ENCODE measurements at places on chromosomes 7 and 10.

DNA sequence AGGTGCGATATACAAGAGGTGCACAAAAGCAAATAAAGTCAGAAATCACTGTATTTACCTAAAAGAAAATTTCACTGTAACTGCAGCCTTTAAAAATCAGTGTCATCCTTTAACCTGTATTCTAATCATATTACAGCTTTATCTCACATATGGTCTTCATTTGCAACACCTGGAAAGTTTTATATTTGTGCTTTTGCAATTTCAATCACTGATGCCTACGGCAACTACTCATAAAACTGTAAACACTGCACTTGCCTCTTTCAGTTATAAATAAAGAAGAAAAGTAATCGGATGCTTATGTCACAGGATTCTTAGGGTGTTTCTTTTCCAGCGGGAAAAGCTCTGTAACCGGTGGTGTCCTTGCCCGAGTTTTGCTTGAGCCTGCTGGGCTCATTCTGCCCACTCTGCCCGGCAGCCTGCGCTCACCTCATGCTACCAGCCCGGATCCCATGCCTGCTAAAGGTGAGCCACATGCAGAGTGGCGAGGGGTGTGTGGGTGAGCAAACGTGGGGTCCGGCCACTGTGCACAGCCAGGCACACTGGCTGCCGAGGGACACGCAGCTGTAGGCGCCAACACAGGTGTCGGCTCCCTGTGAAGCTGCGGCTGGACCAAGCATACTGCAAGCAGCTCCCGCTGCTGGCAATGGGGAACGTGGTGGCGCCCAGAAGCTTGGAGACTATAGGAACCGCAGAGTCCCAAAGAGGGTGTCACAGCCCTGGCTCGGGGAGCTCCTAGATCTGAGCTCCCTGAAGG is 56.3 kb upstream of the ABCB5 start:
- DNase-seq = no peak

GRCh38 chr7:114627231-114627630 is 212.6 kb downstream of the FOXP2 start:
- no peak for DNase-seq

GRCh38 chr10:131001438-131001837 is 310.1 kb downstream of the TCERG1L start:
- no peak for DNase-seq

DNA sequence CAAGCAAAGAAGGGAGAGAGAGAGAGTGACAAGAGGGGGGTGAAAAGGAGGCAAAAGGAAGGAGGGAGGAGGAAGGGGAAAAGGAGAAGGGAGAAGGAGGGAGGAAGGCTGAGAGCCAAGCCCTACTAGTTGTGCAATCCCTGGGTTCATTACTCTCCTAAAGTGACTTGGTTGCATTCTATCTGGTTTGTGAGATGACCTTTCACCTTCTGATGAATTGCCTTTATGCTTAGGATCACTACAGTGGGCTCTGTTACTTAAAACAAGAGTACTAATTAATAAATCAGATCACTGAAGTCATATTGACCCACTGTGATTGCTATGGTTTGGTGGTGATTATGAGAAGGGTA is 144.9 kb downstream of the KIF20B start:
- no peak for DNase-seq

DNA sequence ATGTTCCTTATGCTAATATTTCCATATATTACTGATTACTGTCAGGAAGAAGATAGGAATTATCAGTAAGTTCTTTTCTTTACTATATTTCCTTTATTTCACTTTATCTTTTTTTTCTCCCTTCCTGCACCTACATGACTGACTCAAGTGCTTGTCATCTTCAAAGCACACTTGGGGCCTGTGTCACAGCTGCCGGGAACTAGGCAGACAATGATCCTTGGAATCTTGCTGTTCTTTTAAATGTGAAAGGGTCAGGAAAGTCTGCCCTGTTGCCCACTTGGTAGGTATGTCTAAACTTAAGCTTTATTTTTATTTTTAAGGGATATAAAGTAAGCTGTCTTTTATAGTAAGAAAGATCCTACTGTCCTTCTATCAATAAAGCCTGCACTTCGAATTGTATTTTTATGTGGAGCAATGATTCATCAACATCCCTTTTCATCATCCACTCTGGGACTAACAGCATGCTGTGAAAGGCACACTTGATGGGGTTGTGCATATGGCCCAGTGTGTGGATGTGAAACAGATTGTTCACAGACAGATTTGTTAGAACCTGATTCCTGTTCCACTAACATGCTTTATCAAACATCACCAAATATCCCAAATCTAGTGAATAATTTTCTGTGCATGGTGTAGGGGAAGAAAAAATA is 556.9 kb downstream of the DNAJB9 start:
- no peak for DNase-seq

DNA sequence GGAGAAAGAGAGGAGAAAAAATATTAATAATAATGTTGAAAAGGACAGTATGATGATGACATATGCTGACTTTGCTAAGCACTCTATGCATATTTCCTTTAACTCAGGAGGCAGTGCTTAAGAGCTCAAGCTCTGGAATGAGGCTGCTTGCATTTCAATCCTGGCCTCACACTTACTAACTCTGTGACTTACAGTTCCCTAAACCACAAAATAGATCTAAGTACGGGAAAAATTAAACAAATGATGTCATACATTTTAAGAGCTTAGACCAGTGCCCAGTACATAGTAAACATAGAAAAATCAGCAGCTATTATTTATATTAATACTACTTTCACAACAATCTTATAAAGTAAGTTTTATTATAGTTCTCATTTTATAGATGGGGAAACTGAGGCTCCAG is 61.3 kb downstream of the GFRA1 start:
- DNase-seq = no peak

GRCh38 chr7:127730658-127731276 is 78.8 kb downstream of the SND1 start:
- no peak for DNase-seq

DNA sequence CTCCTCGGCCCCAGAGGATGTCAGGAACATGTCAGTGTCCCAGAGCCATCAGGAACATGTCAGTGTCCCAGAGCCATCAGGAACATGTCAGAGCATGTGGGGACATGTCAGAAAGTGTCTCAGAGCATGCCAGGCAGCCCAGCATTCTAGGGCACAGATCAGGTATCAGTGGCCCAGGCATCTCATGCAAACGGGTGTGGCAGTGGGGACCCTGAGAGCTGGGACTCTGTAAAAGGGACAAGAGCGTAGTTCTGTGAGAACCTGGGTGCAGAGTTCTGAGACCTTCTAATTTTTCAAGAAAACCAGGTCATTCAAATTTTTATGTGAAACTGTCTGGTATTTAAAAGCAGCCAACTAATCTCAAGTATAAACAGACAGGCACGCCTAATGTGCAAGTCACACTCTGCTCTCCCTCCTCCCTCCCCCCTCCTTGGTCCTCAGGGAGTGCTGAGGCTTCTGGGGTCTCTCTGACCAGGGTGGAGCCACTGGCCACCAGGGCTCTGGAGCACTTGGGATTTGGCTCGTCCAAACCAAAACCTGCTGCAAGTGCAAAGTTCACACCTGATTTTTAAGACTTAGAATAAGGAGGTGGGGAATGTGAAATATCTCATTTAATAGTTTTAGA is 64.6 kb downstream of the ALOX5 start:
- no peak for DNase-seq

DNA sequence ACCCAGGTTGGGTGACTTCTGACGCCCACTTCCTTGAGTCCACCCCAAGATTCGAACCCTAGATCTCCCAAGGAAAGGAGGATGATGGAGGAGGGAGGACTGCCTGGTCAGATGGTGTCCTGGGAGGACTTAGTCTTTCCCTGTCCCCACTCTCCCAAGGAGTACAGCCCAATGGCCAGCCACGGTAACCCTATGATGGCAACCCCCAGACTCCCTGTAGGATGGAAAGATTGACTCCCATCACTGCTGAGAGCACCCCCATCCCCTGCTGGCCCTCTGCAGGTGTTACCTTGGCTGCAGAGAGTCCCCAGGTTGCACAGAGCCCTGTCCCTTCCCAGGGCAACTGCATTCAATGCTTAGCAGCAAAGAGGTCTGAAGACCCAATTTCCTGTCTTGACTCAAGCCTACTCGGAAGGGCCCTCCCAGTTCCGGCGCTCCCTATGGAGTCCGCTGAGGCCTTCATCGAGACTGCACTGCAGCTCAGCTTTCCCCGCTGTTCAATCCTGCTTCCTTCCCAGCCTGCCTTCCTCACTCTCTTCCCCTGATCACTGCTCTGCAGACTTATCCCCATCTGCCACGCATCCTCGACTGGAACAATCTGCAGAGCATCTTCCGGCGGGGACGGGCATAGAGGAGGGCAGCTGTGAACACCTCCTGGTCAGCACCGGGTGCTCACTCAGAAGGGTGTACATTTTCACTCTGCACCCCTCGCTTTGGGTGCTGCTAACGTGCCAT is 50.8 kb upstream of the OCM2 start:
- no peak for DNase-seq

GRCh38 chr10:45433716-45434469 is 59.9 kb downstream of the ALOX5 start:
- DNase-seq = peak; percentile 58

GRCh38 chr10:96721207-96721572 is 876 bp upstream of the PIK3AP1 start:
- DNase-seq = no peak

GRCh38 chr10:6074489-6075301 is 12.5 kb upstream of the IL2RA start:
- DNase-seq = no peak

DNA sequence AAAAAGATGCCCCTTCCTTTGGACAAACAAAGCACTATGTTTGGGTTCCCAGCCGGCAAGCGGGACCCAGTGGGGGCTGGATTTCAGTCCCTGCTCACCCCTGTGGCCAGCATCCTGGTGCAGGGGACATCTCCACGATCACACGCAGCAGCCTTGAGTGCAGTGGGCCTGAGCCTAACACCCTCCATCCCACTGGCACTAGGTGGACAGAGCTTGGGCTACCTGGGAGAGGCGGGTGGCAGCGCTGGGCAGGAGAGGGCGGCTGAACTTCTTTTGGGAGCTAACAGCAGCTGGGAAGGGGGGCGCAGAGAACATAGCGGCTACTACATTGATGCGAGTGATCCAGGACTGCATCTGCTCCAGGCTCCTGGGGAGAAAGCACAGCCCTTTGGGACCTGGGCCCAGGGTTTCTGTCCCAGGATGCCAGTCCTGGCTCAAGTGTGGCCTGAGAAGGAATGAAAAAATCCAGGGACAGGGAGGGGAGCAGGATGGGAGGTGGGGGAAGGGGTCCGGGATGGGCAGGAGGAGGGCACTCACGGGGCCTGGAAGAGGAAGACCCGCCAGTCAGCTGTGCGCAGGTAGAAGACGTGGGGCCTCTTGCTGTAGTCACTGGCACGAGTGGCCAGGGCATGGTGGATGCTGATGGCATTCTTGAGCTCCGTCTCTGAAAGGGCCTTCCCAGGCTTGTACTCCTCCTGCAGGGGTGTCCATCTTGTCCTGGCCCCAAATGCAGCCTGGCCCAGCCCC is 9.0 kb downstream of the NFKB2 start:
- no peak for DNase-seq

- no peak for DNase-seq
Observed at GRCh38 chr10:92690211-92690914, 608 bp downstream of the HHEX start.

DNA sequence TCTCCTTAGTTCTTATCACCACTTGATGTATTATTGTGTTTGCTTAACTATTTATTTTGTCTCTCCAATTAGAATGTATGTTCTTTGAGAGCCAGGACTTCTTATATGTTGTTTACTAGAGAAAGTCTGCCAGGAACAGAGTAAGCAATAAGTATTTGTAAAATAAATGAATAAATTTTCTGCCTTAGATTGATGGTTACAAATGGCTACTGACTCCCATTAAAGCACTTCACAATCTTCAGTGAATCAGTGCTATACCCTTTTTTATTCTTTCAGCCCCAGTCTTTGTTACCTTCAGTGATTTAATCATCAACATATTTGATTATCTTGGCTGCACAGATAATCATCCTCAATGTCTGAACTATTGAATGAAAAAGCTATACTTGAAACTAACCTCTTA is 197.1 kb upstream of the TMEM196 start:
- DNase-seq = no peak

DNA sequence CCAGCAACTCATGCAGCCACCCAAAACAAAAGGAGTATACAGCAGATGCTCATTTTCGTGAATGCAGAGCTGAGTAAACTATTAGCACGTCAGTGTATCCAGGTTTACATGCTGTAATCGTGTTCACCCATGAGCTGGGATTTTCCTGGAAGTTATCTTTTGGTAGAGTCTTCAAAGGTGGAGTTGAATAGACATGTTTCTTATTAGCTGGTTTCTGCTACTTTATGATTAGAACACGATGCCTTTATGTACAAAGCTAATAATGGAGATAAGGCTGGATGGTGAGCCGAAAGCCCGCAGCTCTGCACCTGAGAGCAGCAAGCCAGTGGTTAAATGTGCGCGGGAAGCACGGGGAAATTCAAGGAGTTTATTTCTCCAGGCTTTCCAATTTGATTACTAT is 123.8 kb downstream of the ADARB2 start:
- DNase-seq = no peak

- DNase-seq = no peak
Observed at GRCh38 chr10:81116201-81116600, 578.5 kb downstream of the SH2D4B start.

- DNase-seq = no peak
Observed at GRCh38 chr10:49135575-49136313, 1.9 kb upstream of the FAM170B start.

DNA sequence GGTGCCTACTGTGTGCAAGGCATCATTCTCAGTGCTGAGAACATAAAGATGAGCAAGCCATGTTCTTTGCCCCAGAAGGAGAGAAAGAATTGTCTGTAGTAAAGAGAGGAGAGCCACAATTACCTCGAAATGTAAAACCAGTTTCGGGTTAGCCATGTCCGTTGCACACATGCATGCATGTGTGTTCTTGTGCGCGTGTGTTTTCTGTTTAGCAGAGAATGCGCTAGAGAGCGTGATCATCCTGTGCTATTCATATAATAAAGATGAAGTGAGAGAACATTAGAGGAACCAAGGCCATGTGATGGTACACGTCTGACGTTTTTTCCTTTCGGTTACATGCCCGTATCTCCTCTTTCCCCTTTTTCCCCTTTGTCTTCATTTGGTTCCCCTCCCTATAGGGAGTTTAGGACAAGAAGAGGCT is 158.2 kb downstream of the CELF2 start:
- no peak for DNase-seq

GRCh38 chr10:96995851-96996250 is 163.8 kb downstream of the LCOR start:
- no peak for DNase-seq

DNA sequence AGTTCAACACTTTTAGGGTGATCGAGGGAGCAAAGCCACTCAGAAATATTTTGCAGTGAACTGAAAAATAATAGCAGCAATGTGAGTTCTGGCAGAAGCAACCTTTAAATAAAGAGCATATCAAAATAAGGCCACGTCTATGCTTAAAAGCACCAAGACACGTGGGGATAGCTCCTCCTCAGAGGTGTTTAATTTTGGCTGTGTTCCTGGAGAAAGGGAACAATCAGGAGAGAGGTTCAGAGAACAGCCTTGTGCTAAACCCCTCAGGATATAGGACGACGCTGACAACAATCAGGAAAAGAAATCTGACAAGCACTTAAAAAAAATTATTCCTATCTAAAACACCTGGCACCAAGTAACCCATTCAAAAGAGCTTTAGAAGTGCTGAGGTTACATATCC is 471.9 kb upstream of the CELF2 start:
- DNase-seq = no peak

GRCh38 chr7:103130901-103131624 is 17.8 kb downstream of the NAPEPLD start:
- DNase-seq = no peak

GRCh38 chr10:101061624-101062231 is at the start of gene KAZALD1:
KAZALD1 (plus strand) TSS chr10:101061989; CDS start chr10:101062593, 604 bp downstream.
- no peak for DNase-seq

GRCh38 chr7:69373171-69374043 is 224.9 kb upstream of the AUTS2 start:
- no peak for DNase-seq

- no peak for DNase-seq
Observed at GRCh38 chr7:84162125-84162524, 32.5 kb downstream of the SEMA3A start.

Data from GM19239 (cell line).